ENCODE measurements at places on chromosomes 5 and 9.

- DNase-seq: no peak
Observed at GRCh38 chr5:98994611-98995010, 65.8 kb upstream of the CHD1 start.

- DNase-seq: no peak
Observed at GRCh38 chr9:87371795-87372355, 125.8 kb upstream of the DAPK1 start.

- DNase-seq: no peak
Observed at GRCh38 chr9:121529237-121529987, 29.8 kb upstream of the GGTA1 start.

DNA sequence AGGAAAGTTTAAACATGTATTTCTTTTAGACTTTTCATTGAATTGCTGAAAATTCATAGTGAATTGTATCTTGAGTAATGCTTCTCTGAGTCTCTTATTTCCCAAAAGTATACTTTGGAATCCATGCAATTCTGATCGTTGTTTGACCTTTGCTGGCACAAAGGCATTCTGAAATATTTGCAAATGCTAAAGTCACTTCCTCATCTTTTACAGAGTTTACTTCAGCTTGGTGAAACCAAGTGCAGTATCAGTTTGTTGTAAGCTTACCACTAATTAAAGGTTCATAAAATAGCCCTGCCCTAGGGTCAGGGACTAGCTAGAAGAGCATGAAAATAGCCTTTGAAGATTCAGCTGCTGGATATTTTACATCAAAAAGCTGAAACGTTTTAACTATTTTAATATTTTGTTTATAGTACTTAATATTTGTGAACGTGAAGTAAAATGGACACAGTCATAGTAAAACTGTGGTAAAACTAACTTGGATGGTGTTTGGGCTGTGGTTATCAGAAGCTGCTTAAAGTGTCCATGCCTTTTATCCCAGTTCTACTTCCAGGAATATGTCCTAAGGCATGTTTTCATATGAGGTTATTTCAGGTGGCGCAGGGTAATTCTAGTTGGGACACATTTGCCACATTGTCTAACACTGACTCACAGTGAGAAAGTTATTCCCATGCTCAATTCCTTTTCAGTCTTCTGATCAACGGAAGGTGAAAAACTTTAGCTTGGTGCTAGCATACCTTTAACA lies 45.3 kb downstream of the SLC22A5 start:
- no peak for DNase-seq

DNA sequence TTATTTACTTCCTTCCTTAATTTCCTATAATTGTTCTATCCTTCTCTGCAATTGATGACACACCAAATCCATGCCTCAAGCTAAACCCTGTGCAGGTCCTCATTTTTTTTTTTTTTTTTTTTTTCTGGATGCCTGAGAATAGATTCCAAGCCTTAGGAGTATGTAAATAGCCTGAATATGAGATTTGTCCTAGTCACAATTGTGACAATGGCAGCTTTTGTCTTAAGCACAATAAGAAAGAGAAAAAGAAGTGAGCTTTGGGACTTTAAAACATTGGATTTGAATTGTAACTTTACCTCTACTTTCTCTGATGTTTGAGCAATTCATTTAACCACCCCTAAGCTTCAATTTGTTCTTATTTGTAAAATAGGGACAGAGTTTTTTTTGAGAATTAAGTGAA lies 280.5 kb downstream of the TUSC1 start:
- no peak for DNase-seq

DNA sequence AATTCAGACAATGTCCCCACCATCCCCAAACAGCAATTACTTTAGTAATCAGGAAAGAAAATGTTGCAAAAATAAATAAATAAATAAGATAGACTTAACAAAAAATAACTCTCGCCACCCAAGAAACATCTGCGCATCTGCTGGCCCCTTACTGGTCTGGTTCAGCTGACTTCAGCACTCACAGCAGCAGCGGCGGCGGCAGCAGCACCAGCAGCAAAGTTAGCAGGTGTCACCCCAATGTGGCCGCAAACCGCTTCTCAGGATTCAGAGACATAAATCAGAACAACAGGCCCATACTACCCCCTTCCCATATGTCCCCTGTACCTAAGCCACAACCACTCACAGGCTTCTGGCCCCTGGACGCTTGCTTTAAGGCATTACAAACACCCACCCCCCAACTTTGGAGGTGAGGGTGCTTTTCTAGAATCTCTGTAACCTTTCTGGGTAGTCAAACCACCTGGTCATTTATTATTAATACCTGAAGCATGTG lies 593.0 kb downstream of the BNC2 start:
- no peak for DNase-seq

GRCh38 chr5:6399980-6400910 lies 21.9 kb upstream of the MED10 start:
- DNase-seq: no peak

DNA sequence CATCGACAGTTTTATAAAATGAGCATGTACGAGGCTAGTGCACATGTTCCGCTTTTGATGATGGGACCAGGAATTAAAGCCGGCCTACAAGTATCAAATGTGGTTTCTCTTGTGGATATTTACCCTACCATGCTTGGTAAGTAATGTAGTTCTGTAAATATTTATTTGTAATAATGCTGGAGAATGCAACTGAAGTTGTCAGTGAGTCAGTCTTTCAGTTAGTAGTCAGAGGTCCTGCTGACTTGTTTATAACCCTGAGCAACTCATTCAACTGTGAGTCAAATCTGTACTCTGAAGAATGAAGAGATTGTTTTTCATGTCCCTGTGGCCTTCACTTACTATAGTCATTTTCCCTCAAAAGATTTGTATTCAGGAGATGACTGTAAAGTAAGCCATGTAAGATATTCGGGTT lies 28.4 kb upstream of the GPR150 start:
- DNase-seq: no peak

DNA sequence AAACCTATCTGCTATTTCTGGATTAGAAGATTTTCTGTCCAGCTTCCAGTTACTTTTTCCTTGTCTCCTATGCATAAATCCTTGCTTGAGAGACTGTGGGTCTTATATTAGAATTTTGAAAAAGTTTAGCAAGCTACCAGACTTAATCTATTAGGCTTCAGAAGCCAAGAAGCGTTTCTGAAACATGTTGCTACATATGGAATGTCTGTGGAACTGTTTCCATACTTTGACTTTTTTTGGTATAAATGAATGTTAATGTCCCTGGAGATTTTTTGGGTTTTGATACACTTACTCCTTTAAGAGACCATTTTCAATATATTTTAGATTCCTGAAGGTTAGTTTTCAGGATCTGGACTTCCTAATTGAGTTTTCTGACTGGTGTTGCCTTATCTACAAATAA lies 191.4 kb upstream of the SGCD start:
- DNase-seq: no peak

Data from activated CD4-positive, alpha-beta T cell treated with anti-CD3 and anti-CD28 coated beads for 1 hour (primary cell).